Stimulated activated CD8-positive, alpha-beta memory T cell treated with anti-CD3 and anti-CD28 coated beads, Interleukin-4, amount 100 ng/mL, for 1 hour (primary cell): ENCODE measurements at places on chromosomes 1 and 21.

DNA sequence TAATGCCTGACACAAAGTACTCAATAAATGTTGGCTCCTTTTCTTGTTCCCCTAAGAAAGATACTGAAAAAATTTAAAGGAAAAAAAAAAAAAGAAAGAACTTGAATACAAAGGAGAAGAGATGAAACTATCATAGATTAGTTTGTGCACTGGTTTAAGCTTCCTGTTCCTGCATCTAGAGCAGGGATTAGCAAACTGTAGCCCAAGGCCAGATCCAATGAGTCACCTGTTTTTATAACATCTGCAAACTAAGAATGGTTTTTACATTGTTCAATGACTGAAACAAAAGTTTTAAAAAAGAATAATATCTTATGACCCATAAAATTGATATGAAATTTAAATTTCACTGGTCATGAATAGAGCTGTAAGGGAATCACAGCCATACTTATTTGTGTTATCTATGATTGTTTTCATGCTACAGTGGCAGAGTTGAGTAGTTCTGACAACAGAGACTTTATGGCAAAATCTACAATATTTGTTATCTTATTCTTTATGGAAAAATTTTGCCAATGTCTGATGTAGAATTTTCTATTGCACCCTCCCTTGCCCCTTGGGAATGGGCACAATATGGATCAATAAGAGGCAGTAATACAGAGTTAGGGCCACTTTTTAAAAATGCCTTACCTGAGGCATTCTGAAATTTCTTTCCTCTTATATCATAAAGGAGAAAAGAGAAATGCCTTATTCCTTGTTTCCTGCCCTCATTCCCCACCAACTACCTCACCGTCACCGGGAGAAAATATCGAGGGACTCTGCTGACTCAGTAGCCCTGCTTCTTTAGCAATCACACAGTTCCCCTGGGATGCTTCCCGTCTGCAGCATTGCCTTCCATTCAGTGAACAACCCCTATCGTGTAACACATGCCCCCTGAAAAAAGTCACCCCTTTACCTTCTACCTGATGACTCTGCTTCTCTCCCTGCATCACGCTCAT, 50.6 kb downstream of the WDR64 start:
- no peak for DNase-seq

DNA sequence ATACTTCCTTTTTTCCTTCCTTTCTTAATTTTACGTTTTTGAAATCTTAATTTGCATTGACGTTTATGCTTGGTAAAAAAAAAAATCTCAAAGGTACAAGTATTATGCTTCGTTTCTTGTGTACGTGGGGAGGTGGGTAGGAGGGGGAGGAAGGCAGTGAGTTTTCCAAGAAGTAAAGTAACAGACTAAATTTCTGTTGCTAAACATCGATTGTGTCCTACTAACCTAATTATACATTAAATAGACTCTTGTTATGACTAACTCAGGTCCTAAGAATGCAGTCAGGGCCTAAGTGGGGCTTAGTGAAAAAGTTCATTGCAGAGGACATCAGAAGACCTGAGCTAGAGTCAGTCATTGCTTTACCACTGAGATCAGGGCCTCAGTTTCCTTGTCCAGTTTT, 17.5 kb downstream of the NEK7 start:
- no peak for DNase-seq

DNA sequence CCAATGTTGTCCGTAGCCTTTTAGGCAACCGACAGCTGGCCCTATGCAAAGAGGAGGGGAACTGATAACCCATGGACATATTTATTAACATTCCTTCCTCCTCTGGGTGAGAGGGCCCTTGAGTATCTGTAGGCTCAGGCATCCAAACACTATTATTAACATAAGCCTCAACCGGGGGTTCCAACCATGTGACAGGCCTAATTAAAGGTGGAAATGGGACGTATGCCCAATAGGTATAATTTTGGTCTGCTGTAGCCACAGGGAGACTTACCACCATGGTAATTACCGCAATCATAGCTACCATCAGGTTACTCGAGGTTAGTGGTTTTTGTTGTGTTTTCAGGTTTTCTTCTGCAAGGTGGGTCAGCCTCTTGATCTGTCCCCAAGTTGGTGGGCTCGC, 5.3 kb downstream of the DAP3 start:
- DNase-seq: no peak

GRCh38 chr1:73411479-73411878, 786.5 kb downstream of the LRRIQ3 start:
- no peak for DNase-seq

DNA sequence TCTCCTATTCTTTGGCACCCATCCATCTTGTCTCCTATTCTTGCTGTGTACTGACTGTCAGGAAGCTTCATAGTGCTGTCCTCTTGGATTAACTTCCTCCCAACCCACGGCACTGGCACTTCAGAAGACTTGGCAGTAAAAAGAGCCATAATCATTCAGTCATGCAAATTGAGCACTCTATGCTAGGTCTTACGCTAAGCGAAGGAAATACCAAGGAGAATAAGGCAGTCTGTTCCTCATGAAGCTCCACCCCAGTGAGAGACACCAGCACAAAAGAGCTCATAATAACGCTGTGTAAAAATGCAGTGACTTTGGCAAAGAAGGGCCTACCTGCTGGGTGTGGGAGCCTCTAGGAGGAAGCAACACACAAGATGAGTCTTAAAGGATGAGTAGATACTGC, 67.1 kb downstream of the GFI1 start:
- no peak for DNase-seq

DNA sequence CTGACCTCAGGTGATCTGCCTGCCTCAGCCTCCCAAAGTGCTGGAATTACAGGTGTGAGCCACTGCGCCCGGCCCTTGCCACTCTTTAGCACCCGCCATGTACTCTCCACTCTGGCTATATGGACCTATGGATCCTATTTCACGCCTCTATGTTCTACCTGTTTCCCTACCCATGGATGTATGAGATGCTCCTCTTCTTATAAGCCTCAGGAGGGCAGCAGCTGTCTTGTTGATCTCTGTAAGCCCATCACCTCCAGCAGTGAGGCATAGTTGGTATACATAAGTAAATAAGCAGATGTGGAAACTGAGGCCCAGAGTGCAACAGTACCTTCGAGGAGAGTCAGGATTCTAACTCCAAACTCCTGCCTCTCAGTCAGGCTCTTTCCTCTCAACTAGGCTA, 24.7 kb upstream of the ARTN start:
- no peak for DNase-seq

DNA sequence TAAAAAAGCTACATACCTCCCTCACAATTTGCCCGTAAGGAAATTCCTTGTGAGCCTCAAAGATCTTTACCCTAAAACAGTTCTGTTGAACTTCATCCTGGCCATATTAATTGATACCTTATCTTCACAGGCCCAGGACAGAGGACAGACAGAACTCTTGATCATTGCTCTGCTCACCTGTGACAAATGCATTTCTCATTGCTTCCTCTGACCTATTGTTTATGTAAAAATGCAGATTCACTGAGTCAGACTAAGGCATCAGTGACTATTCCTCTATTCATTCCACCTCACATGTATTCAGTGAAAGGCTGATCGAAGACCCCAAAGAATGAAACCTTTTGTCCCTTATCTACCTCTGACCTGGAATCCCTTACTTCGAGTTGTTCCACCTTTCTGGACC, 61.0 kb downstream of the BACH1 start:
- no peak for DNase-seq

DNA sequence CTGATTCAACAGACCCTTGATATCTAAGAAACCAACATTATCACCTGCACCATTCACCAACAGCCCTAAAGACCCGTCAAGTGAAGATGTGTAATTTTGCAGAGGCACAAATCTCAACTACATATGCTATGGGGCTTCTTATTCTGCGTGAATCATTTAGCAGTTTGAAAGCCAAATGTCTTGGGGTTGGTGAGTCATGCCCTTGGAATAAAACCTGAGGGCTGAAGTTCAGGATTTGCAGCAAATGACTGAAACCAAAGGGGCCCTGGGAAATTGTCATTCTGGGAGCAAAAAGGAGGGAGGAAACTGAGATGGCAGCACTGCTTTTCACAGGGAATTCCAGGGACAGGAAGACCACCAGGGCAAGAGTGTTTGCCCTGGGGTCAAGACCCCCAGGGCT, 79.2 kb upstream of the TNR start:
- DNase-seq: no peak

DNA sequence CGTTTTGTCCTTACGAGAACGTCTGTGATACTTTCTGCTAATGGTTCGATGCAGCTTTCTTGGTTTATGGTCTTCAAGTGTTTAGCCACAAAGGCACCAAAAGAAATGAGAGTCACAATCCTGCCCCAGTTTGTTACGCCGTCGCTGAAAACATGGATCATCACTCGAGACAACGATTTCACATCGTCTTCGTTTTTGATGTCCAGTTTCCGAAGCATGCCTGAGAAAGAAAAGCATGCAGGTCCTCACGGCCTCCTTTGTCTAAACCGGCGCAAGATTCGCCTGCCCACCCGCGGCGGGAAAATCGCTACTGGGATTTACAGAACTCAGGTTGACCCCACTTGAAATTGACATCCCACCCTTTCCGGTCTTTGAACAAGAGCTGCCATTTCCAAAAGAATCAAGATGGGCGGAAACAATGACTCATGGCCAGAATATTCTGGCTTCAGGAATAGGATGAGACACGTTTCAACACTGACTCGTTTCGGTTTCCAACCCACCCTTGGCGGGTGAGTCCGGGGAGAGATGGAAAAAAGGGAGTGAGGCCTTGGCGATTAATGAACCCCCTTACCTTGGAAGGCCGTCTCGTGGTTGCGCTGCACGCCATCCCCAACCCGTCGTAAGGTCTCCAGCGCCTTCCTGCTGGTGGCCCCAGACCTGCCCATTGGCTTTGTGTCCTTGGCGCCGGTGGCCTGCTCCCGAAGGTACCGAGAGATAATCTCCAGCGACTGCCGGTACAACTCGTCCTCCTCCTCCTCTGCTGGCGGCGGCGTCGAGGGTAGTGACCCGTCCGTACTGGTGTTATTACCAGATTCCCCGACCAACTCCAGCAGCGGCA, 919 bp downstream of the MCL1 start:
- DNase-seq: no peak

DNA sequence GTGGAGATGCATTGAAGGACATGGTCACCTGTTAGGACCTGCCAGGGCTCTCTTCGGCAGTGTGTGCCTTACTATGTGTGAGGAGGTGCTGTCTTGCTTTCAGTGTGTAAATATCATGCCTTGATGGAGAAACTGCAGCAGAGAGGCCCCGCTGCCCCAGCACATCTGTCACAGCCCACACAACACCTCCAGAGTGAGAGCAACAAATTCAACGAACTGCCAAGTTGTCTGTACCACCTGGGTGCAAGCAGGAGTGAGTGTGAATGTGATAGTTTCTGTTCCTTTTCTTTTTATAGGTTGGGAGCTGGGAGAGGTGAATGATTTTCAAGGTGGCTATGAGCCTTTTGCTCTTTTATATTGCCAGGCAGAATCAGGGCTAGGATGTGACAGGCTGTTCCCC, 114.6 kb upstream of the KIAA0040 start:
- no peak for DNase-seq

GRCh38 chr1:180188091-180188506, 33.4 kb downstream of the QSOX1 start:
- no peak for DNase-seq

DNA sequence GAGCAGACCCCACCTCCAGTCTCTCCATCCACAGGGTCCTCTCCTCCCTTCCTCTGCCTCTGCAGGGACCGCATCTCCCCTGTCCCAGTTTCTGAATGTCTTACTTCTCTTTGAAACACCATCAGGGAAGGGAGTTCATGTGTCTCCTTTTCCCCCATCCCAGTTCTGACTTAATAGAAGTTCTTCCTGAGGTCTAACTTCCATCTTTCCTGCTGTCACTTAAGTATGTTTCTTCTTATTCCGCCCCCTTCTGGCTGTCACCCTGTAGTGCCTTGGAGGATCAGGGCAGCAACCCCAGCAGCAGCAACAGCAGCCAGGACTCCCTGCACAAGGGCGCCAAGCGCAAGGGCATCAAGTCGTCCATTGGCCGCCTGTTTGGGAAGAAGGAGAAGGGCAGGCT, 29.3 kb downstream of the MYOG start:
- no peak for DNase-seq

DNA sequence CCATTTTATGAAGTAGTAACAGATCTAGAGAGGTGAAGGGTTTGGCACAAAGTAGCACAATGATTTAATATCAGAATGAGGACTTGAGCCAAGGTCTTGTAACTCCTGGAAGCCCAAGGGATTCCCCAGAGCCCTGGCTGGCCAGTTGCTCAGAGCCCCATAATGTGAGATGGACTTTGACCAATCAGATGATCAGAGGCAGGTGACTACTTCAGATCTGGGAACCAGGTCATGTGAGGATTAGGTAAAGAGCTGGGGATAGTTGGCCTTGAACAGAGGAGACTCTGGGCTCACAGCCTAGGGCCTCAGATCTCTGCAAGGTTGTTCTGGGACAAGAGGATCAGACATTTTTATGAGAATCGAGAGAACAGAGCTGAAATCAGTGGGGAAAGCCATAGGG, 18.9 kb downstream of the SHISAL2A start:
- DNase-seq: no peak

- no peak for DNase-seq
These were observed 32.7 kb downstream of the EPHA10 start for GRCh38 chr1:37732111-37732780.

- DNase-seq: no peak
These were observed 18.5 kb downstream of the PLA2G2D start for GRCh38 chr1:20100632-20101355.

GRCh38 chr1:32356478-32356877, 5.8 kb downstream of the FAM229A start:
- no peak for DNase-seq

GRCh38 chr1:50656931-50657330, 233.7 kb upstream of the DMRTA2 start:
- DNase-seq: no peak

DNA sequence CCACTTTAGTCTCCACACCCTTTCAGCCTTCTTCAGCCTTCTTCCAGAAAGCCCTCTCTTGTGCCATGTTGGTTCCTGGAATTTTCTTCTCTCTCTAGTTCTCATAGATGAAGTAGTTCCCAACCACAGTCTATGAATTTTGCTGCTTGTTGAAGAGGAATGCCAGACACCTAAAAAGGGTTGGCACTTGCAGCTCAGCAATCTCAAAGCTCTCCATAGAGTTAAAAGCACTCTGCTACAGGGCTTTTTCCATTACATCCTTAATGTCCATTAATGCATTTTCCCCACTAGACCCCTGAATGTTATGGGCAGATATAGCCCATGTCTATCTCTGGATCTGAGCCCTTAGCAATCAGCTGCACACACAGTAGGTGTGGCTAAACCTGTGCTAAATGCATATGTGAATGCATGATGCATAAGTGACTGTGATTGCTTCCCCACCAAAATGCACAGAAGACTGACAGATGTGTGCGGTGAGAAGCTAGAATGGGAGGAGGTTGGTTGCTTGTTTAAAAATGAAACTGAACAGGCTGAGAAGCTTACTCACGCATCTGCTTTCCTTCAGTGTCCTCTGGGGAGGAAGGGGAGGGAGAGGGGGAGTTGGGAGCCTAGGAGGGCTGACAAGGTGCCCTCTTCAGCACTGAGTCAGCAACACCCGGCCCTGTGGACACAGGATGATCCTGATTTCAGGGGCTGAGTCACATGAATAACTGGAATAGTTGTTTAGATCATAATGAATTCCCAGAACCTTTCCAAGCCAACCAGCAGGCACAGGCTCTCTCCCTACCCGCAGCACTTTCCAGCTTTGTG, 146.1 kb upstream of the FGGY start:
- DNase-seq: no peak
